ENCODE measurements at places on chromosomes 2 and 18.

- DNase-seq, result no peak
Measured at GRCh38 chr2:8545695-8546611, 135.9 kb upstream of the ID2 start.

DNA sequence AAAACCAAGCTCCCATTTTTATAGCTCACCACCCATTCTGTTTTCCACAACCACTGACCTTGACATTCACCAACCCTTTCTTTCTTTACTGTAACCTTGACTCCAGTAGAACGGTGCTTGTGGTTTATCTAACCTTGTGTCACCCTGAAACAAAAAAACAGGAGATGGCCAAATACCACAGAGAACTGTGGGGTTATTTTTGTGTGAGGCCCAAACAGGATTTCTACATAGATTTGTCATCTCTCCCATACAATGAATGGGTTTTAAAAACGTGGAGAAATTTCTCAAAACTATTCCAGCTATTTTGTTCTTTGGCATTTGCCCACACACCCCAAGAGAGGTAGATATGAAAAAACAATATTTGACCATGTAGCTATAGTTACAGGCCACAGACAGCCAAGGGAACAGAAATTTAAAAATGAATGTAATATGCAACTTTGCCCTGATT is 231.3 kb upstream of the TANK start:
- DNase-seq, result no peak

DNA sequence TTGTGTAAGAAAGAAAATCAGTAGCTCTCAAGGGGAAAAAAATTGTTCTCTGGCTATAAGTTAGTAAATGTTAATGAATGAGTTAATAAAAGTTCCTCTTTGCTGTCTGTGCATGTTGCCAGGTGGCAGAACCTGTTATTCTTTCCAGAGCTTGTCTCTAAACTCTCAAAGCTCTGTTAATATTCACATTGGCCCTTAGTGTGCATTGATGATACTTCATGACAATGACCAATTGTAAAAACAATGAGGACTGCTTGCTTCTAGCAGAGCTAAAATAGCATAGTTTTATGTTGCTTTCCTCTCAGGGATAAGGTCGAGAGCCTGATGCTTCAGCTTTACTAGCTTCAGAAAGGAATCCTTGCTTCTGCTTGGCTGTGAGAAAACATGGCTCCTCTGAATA is 91.5 kb downstream of the RAD51AP2 start:
- no peak for DNase-seq

DNA sequence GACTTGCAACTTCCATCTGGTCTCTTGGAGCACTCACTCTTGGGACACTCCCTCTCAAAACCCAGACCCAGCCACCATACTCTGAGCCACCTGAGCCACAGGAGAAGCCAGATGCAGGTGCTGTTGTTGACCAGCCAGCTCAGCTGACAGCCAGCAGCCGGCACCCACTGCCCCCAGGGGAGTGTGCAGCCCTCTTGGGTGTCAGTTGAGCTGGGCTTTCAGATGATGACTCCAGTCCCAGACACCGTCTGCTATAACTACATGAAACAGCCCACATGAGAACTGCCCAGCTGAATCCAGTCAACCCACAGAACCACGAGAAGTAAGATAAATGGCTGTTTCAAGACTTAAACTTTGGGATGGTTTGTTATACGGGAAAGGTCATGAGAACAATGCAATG is 10.7 kb upstream of the IGFBP2 start:
- no peak for DNase-seq

DNA sequence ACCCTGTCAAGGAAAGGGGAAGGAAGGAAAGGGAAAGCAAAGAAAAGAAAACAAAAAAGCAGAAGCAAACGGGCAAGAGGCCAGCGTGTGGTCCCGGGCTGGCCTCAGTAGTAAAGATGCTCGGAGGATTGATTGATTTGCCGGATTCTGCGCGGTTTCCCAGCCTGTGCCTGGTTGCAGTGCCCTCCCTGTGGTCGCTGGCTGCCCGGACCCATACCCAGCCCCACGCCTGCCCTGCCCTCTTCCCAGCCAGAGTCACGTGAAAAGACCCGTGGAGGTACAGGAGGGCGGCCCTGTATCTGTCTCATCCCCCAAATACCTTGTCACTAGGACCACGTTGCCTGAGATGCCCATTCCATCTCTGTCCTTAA is 55.1 kb upstream of the IMP4 start:
- DNase-seq, result no peak

GRCh38 chr18:13982126-13982525 is 66.8 kb upstream of the MC2R start:
- no peak for DNase-seq

DNA sequence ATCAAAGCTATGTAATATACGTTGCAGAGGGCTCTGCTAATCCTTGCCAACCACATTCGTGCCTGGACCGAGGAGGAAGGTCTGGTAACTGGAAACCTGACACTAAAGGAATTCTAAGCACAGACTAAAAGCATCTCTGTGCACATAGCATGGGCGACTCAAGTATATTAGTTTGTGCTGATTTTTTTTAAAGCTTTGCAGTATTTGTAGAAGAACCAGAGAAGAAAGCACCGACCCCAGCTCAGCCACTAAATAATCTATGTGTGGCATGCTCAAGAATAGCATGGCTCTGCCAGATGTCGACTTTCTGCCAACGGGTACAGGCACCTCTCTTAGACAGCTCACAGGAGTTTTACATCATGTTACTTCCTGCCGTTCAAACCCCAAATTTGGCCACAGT is 73.2 kb upstream of the NRP2 start:
- DNase-seq, result no peak

DNA sequence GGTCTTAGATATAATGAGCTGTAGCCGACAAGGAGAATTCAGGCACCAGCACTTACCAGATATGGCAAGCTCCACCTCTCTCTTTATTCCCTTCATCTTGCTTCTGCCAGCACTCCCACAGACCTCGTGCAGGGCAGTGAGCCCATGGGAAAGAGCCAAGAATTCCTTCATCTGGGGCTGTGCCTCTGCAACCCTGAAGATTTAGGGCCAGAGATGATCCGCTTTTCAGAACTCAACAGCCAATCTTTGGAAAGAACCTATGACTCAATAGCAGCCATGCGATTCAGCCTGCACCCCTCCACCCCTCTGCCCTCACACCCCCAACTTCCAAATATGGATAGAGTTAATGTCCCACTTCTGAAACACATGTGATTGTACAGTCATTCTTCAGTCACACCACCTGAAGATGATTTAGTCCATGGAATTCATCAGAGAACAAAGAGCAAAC is 533.7 kb upstream of the TNP1 start:
- no peak for DNase-seq

GRCh38 chr2:39837856-39838453 is 58.9 kb upstream of the THUMPD2 start:
- no peak for DNase-seq

DNA sequence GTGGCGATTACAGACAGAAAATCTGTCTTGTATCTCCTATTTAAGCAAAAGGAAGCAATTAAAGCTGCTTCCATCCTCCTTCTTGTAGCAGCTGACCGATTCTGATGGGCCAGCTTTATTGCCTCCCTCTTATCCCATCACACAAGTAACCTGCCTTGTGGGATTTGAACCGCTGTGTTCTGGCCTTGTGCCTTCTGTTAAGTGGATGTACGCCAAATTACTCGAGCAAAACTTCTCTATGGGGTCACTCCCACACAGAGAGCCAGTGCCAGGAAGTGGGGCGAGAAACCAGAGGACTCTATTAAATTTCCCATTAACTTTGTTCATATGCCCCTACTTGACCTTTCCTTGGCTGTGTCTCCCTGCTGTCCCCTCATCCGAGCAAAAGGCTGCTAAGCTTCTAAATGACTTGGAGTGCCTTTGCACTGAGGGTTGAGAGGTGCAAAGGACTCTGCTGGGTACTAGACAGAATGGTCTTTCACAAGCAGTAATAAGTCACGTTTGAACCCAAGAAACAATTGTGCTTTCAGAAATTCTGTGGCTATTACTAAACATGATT is 672.5 kb downstream of the MBD2 start:
- no peak for DNase-seq

DNA sequence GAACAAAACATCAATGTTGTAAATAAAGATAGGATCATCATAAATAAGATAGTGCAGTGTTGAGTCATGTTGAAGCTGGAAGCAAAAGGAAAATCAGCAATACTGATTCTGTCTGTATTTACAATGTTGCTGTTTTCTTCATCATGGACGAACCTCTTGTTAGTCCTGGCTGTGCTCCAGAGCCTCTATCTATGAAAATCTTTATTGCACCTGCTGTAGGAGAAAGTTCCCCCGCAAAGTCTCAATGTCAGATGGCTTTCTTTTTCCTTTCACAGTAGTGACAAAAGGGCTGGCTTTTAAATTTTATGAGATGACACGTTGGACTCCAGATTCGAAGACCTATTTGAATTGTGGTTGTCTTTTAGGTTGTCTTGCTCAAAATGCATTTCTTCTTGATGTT is 98.5 kb upstream of the LRRTM1 start:
- no peak for DNase-seq

- no peak for DNase-seq
Measured at GRCh38 chr2:75100011-75100800, 99.1 kb downstream of the TACR1 start.

- DNase-seq, result no peak
Measured at GRCh38 chr18:38688416-38688815, 1122.8 kb upstream of the CELF4 start.

DNA sequence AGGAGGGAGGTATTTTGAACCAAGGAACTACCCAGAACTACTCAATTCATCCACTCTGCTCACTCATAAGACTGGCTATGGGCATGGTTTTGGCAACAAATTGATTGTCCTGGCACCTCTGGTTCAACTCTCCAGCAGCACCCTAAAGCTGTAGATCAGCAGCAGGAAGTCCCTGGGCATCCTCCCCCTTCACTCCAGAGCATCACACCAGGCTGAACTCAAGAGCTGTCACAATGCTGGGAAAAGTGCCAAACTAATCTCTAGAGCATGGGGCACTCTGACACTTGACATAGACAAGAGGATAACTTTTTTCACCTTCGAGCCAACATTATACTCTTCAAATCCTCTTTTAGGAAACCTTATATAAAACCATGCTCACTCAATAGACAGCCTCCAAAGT is 154.1 kb upstream of the RBBP8 start:
- DNase-seq, result no peak

- peak; percentile 42 for DNase-seq
Measured at GRCh38 chr2:11784747-11785610, 38.5 kb downstream of the LPIN1 start.

GRCh38 chr2:15668611-15669305 is 77.1 kb downstream of the DDX1 start:
- DNase-seq, result no peak

DNA sequence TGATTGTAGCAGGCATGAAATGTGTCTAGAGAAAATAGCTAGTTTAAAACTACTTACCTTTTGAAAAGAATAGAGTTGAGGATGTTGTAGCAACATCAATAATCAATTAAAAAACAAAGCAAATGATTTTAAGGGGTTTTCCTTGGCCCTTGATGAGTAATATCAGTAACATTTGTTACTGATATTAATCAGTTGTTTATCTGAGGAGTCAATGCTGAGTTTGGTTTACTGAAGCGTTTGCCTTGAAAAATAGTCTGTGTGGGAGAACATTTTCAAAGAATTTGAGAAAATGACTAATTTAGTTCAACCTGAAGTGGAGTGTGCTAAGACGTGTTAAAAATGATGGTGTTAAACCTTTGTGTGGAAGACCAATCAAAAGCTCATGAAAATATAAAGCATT is 9.3 kb downstream of the PTH2R start:
- DNase-seq, result no peak

- no peak for DNase-seq
Measured at GRCh38 chr2:101007415-101008345, 5.6 kb downstream of the RPL31 start.

DNA sequence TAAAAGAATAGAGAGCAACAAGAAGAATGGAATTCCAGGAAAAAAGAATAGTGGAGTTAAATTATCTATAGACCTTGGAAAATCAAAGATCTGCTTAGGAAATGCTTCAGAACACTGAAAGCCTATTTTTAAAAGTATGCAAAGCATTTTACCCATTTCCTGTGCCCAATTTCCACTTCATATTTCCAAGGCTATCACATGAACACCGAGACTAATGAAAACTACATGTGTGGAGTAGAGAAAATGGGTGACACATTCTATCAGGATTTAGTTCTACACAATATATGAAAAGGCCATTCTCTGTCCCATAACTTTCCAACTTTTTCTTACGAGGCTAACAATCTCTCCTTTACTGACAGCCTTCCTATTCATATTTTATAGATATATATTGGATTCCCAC is 279.4 kb downstream of the CCDC178 start:
- DNase-seq, result no peak

- DNase-seq, result no peak
Measured at GRCh38 chr18:5744659-5745058, 150.7 kb downstream of the TMEM200C start.

DNA sequence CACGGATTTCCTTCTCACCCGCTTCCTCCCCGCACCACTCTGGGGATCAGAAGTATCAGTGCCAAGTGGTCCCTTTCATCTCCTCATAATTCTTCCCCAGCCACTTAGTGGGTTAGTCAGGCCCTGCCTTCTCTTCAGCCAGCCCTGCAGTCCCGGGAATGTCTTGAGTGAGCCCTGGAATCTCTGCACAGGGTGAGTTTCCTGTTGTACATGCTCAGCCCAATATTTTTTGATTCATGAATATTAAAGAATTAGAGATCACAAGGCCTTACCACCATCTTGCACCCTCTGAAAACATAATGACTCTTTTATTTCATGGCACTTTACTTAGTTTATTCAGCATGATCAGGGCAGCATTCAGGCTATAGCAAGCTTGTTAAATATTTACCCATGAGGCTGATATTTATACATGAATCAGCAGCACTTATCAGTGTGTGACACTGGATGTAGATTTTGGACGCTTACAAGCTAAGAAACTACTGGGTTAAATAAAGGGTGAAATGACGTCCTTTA is 159.4 kb upstream of the FOSL2 start:
- no peak for DNase-seq

- DNase-seq, result no peak
Measured at GRCh38 chr18:55317324-55317723, 270.7 kb downstream of the TCF4 start.

DNA sequence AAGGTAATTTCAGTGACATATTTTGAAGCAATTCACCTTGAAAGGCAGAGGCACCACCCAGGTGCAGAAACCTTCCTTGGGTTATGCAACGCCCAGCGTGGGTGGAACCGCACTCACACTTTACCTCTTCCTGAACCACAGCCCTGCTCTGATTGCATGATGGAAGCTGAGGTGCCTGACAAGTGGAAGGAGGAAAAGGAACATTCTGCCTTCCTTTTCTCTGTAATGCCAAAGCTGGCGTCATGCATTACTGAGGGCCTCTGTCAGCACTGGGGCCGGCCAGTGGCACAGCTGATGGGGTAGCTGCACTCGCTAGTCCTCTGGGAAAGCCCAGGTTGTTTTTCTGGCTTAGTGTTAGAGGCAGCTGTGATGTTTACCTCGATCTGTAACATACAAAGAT is 266.5 kb downstream of the NEDD4L start:
- peak; percentile 29 for DNase-seq

GRCh38 chr2:217756375-217757107 is 246.3 kb downstream of the TNS1 start:
- DNase-seq, result peak; percentile 73
